RKO (cell line): ENCODE measurements at places on chromosomes 11 and 22.

GRCh38 chr11:127461241-127462064 is 460.9 kb upstream of the KIRREL3 start:
- DNase-seq, result no peak

GRCh38 chr11:75767228-75767572 is 1.4 kb upstream of the DGAT2 start:
- DNase-seq, result no peak

- DNase-seq, result no peak
Measured at GRCh38 chr11:47995360-47995769, 15.0 kb downstream of the PTPRJ start.

DNA sequence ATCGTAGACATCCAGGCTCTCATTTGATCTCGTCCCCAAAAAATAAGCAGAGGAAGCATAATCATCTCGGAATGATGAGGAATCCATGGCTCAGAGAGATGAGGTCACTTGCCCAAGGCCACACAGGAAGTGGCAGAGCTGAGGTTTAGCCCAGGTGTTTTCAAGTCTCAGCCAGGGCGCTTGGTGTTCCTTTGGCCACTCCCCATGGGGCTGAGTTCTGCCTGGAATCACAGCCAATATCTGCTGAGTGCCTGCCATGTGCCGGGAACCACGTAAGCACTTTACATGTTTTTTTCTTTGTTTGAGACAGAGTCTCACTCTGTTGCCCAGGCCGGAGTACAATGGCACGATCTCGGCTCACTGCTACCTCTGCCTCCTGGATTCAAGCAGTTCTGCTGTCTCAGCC is 29.5 kb upstream of the MYH9 start:
- peak; percentile 88 for DNase-seq
